ENCODE measurements at places on chromosomes 6 and 20.

- DNase-seq: peak; percentile 67
These were observed 231.9 kb downstream of the PKHD1 start for GRCh38 chr6:51855310-51856082.

GRCh38 chr20:40414843-40415615 is 274.0 kb downstream of the MAFB start:
- no peak for DNase-seq

- no peak for DNase-seq
These were observed 1.4 kb downstream of the C6orf52 start for GRCh38 chr6:10692965-10693538.

DNA sequence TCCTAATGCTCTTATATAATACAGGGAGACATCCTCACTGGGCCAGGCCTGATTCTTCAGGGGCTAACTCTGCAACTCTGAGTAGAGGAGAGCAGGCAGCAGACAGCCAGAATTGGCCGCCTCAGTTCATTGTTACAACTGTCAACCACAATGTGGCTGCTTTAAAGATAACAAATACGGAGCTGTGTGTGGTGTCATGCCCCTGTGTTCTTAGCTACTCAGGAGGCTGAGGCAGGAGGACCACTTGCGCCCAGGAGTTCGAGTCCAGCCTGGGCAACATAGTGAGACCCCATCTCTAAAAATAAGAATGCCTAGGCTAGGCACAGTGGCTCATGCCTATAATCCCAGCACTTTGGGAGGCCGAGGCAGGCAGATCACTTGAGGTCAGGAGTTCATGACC is 34.3 kb downstream of the CEP250 start:
- no peak for DNase-seq

DNA sequence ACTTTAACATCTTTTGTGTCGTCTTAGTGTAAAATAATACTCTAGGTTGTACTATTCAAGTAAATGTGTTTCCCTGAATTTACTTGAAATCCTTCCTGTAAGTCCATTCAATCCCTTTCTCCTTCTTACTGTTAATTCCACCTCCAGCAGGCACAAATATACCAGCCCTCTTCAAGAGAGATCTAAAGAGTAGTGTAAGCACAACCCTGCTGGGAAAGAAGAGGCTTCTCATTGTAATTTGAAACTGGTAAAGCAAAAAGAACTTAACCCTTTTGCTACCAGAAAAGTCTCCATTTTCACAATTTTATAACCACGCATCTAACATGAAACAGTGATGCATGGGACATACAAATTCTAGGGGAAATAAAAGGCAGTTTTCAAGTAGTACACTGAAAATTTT is at the start of gene BMP5:
TSS of gene BMP5 (minus strand) at position 191 of the 400 bp plus-strand sequence. CDS start 725 bp downstream, outside the sequence.
- DNase-seq: peak; percentile 90

DNA sequence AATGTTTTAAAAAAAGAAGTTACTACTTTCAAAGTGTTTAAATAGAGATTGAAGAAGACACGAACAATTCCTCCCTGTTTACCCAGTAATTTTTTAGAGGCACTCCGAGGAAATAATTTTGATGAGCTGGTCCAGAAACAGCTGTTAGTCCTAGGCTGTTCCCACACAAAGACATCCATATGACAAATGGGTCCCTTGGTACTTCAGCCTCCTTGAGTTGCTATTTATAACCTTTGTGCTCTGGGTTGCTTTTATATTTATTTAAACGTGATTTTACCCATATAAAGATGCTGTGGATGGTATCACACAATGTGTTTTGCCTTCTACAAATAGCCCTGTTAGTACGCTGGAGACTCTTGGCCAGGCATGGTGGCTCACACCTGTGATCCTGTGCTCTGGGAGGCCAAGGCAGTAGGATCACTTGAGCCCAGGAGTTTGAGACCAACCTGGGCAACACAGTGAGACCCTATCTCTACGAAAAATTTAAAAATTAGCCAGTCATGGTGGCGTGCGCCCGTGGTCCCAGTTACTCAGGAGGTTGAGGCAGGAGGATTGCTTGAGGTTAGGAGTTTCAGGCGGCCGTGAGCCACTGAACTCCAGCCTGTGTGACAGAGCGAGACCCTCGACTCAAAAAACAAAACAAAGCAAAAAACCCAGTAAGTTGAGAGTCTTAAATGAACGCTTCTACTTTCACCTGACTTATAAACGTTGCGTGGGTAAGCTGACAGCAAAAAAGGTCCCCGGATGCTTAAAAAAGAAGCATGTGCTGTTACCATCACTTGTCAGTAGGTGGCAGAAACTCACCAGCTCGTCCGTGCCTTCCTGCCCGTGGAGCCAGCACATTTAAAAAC is 56.9 kb upstream of the ARMH2 start:
- peak; percentile 85 for DNase-seq

DNA sequence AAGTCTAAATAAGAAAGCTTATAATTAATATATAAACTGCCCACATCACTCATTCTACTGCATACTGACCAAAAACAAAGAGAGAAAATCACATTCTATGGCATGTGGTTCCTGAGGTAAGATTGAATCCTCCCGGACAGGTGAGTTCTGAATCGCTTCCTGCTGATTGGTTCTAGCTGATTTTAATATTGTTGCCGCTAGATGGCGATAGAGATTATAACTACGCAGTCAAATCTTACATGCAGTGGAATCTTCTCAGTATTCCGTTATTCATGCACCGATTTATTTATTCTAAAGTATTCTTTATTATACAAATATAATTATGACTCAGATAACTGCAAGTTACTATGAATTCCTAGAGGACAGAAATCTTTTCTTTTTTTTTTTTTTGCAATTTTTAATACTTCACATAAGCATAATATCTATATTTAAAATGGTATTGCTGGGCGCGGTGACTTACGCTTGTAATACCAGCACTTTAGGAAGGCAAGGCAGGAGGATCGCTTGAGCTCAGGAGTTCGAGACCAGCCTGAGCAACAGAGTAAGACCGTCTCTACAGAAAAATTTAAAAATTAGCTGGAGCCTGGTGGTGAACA is 24.2 kb upstream of the TMX4 start:
- peak; percentile 74 for DNase-seq

GRCh38 chr20:9467995-9468394 is 46.4 kb upstream of the LAMP5 start:
- DNase-seq: no peak

- no peak for DNase-seq
These were observed 5.2 kb upstream of the ABHD16B start for GRCh38 chr20:63856098-63856511.

DNA sequence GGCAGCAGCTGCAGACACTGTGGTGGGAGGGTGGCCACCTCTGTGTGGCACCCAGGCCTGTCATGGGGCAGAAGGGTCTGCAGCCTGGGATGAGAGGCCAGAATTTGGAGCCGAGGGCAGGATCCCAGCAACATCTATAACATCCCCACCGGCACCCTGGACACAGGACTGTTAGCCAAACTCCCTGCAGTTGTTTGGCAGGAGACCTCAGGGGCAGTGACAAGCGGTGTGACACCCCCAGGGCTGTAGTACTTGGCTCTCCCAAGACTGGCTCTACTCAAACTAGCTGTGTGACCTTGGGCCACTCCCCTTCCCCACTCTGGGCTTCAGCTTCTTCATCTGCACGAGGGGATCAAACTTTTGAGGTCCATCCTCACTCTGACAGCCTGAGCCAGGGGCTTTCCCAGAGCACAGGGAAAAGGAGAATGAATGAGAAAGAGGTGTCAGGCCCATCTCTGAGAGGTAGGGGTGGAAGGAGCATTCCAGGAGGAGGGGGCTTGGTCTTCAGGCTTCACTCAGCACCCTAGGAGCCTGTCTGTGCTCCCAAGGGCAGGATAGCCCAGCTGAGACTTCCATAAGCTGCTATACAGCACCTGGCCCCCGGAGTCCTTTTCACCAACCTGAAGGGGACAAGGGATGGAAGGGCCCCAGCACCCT is 64.0 kb downstream of the MDGA1 start:
- no peak for DNase-seq

DNA sequence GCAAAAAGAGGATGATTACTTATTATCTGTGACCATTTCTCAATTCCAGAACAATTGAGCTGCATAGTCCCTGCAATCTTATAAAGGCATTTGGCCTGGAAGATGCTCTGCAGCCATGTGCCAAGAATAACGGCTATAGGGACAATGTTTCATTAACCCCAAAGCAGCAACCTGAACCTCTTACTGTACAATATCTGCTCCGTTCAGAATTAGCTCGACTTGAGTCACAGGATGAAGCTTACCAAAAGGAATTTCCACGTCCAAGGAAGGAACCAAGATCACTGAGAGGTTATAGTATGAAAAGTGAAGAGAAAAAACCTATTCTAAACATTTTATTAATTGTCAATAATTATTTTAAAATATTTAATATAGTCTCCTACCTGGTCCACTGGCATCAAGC is 167.3 kb upstream of the GMDS start:
- DNase-seq: peak; percentile 18

DNA sequence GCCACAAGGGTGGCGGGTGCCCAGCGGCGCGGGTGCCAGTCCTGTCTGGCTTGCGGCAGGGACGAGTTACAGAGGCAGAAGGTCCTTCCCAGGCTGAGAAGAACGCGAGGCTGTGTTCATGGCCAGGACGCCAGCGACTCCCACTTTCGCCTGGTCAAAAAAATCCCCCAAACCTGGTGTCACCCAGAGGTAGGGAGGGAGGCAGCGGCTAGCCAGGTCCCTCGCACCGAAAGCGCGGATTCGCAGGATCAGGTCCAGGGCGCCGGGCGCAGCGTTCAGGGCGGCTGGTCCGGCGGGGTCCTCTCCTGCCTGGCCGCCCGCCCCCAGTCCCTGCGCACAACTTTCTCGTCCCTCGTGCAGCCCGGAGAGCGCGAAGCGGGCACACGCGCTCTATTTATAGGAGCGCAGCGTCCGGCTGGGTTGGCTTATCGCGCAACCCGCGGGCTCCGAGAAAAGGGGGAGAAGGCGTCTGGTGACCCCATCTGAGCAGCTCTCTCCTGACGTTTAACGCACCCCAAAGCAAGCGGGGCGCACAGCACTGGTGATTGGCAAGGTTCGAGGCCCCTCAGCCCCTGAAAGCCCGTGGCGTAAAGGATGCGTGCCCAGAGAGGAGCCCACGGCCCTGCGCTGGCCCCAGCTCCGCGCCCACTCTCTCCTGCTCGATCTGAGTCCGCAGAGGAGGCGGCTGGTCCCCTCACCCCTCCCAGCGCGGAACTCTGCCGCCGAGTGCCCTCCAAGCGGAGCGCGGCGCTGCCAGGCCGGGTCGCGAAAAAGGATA is 519 bp downstream of the CBLN4 start:
- DNase-seq: no peak

DNA sequence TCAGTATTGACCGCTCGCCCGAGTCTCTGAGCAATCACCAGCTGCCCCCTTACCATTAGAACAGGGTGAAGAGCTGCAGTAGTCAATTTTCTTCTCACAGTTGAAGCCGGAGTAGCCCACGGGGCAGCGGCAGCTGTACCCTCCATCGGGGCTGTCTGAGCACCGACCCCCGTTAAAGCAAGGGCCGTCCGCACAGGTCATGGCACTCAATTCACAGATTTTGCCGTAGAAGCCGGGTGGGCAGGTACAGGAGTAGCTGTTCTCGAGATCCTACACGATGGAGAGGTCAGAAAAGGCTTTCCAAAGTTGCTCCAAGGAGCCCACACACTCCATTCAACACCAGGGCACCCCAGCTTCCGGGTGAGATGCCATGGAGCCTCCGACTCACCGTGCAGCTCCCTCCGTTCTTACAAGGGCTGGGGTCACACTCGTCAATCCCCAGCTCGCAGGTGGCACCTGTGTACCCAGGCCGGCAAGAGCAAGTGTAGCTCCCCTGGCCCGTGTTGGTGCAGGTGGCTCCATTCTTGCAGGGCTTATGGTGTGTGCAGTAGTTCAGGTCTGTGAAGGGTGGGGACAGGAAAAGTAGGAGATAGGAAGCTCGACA is 5.9 kb downstream of the DLL1 start:
- no peak for DNase-seq

DNA sequence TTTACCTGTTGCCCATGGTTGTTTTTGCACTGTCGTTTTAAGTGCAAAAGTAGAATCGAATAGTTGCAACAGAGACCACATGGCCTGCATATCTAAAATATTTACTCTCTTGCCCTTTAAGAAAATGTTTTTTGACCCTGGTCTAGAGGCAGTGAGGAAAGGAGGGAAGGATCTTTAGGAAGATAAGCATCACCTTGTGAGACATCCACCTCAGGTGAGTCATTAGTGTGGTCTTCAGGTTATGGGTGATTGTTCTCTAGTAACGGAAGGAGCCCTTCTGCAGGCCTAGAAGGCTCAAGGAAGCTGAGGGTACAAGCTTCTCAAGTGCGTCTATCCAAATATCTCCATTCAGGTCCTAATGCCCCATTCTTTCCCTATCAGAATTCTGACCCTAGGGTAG is 6.6 kb upstream of the RAB44 start:
- no peak for DNase-seq

DNA sequence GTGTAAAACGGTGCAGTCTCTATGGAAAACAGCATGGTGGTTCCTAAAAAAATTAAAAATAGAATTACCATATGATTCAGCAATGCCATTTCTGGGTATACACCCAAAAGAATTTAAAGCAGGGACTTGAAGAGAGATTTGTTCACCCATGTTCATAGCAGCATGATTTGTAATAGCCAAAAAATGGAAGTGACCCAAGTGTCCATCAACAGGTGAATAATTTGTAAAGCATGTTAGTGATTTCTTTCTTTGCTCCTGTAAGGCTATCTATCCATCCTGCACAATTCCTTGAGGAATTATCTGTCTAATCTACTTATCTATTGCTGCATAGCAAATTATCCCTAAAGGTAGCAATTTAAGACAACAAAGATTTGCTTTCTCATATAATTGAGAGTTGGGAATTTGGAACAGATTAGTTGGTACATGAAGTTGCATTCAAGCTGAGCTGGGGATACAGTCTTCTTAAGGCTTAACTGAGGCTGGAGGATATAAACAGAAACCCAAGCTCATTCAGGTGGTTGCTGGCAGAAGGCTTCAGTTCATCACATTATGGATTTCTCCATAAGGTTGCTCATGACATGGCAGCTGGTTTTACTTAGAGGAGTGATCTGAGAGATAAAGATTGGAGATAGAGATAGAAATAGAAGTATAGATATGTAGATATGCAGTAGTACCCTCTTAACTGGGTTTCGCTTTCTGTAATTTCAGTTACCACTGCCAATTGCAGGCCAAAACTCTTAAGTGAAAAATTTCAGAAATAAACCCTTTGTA is 62.0 kb downstream of the IL22RA2 start:
- DNase-seq: no peak

GRCh38 chr6:147040121-147040910 is 163.9 kb upstream of the STXBP5 start:
- DNase-seq: no peak

- no peak for DNase-seq
These were observed 25.4 kb downstream of the NDRG3 start for GRCh38 chr20:36720510-36720909.
